ENCODE measurements at places on chromosomes 12 and 14.

DNA sequence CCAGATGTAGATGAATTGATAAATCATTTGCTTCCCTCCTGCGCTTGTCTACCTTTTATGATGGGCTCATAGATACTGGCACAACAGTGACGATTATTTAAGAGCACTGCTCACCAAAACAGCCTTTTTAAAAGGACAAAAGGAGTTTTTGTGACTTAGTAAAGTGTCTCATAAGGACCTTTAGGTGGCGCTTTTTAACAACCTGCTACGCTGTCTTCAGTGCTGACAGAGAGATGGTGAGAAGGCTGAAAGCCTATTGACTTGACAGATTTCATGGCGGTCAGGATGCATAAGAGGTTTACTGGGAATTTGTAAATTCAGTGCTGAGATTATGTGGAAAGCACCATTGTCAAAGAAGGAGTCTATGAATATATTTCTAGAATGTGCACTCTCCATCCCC is 87.6 kb downstream of the SLC15A5 start:
- DNase-seq: peak; percentile 2

GRCh38 chr14:49754570-49755097 is 13.3 kb upstream of the KLHDC2 start:
- DNase-seq: no peak

DNA sequence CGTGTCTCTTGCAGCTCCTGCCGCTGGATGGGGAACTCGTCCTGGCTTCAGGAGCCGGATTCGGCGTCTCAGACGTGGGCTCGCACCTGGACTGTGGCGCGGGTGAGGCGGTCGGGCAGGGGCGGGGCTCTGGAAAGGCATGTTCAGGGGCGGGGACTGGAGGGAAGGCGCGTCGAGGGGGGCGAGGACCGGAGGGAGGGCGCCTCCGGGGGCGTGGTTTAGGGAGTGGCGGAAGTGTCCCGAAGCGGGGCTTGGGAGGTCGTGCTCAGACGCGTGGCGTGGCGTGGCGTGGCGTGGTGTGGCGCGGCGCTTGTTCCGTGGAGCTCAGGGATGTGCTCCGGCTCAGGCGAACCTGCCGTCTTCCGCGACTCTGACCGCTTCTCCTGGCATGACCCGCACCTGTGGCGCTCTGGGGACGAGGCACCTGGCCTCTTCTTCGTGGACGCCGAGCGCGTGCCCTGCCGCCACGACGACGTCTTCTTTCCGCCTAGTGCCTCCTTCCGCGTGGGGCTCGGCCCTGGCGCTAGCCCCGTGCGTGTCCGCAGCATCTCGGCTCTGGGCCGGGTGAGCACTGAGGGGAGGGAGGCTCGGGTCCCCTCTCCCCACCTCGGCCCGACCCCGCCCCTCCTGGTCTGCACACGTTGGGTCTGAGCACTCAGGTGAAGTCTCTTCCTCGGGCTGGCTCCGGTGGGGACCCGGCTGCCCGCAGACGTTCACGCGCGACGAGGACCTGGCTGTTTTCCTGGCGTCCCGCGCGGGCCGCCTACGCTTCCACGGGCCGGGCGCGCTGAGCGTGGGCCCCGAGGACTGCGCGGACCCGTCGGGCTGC is 6.2 kb downstream of the AMN start:
- peak; percentile 76 for DNase-seq

DNA sequence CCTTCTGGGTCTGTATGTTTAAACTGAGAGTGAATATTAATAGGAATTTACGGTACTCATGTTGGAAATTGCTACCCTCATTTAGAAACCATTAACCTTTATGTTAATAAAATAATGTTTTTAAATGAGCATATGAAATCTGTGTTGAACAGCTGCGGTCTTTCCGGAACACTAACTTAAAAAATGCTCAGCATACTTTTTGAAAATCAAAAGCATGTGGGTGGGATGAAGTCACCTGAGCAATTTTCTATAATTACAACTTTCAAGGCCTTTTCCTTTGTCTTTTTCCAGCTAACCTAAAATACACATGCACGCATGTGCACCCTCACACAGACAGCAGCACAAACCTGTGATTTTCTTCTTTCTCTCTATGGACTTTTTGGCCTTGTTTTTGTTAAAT is 39.8 kb downstream of the BORCS5 start:
- DNase-seq: no peak

GRCh38 chr14:66444271-66444927 is 41.8 kb upstream of the CCDC196 start:
- DNase-seq: no peak

Measured in Jurkat, Clone E6-1 (cell line).